ENCODE measurements at places on chromosomes 2 and 18. TPM values are rescaled to one million over a fixed set of nuclear protein-coding genes. Genes with fewer than 3 reads are reported as not detected.

DNA sequence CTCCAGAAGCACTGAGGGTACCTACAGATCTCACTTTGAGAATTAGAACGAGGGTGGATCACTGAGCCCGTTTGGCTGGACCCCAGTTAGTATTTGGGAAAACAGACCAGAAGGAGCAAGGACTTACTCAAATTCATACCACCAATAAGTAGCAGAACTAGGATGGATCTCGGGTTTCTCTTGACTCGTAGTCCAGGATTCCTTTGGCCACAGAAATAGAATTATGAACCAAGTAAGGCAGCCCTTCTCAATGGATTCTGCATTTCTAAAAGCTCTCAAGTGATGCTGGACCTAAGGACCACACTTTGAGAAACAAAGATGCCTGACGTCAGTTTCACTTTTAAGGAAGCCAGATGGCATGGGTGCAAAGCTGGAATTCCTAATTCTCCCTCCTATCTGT is 153.0 kb downstream of the KLHL29 start:
- DNase-seq, result no peak

DNA sequence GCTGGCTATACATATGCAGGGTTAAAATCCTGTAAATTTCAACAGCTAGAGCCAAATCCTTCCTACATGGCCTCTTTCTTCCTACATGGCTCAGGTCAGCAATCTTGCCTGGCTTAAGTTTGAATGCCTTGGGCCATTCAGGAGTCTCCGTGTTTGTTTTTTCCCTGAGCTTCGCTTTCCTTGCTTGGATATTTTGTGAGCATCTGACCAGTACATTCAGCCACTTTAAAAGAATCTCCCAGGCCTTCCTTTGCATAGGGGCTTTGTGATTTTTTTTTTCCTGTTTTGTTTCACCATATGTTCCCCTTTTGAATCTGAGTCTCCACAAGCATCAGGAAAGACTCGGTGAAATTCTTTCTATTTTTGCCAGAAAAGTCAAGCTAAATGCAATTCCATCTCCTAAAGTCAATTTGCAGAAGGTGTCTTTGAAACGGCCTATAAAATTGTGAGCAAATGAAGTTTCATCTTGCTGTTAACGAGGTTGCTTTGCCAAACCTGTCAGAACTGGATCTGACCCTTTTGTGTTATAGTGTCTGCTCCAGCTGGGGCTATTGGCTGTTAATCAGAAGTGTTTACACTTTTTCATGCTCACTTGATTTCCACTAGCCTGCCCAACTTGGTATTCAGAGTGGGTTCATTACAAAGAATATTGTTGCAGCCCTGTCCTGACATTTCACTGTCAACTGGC is 256.9 kb downstream of the DCC start:
- DNase-seq, result no peak

DNA sequence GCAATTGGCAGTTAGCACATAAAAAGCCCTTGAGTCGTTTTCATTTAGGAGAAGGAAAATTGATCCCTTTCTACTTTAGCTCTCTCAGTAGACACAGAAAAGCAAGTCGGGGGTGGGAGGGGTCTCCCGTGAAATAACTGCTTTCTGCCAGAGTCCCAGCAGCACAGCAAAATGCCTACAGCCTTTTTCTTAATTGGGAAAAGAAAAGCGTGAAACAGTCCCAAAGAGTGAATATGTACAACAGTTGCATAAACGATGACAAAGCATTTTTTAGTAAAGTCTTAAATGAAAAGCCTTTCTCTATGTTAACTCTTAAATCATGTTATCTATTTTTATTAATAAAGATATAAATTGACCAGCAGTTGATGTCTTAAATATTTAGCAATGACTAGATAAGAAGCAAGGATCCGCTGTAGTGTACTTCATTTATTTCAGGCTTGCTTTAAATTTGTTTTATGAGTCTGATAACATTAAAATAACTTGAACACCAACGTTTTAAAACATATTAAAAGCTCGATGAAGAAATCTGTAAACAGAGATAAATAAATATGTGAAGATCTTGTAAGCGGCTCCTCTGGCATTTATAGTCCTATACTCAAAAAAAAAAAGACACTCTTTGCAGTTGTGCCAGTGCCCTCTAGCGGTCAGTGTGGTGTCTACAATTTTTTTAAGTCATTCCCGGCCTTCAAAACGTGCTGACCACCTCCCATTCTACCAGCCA is 42.3 kb upstream of the ATIC start:
- no peak for DNase-seq

DNA sequence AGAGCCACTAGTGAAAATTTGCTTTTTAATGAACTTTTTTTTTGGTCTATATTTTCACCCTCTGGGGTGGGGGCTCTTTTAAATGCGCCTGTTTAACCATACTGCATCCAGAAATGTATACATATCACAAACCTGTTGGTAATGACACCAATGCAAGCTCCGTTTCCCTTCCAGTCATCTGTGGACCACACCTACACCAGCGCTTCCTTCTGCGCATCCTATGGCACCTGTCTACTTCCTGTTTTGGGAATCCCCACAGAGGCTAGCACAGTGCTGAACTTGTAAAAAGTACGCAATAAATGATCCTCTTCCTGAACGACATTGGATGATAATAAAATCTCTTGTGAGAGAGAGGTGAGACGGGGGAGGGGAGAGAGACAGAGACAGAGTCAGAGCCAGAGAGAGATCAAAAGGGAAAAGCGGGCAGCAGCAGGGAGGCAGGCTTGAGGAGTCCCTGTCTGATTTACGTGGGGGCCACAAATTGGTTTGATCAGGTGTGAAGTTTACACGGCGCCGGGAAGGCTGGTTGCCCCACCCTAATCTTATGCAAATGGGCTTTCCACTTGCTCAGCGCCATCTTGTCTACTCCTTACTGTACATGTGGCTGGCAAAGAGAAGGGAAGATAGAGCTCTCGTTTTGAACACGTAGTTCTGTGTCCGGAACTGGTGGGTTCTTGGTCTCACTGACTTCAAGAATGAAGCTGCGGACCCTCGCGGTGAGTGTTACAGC is 38.1 kb upstream of the SLC38A11 start:
- no peak for DNase-seq

GRCh38 chr2:29469961-29470360 is 354.7 kb downstream of the CLIP4 start:
- DNase-seq, result no peak

DNA sequence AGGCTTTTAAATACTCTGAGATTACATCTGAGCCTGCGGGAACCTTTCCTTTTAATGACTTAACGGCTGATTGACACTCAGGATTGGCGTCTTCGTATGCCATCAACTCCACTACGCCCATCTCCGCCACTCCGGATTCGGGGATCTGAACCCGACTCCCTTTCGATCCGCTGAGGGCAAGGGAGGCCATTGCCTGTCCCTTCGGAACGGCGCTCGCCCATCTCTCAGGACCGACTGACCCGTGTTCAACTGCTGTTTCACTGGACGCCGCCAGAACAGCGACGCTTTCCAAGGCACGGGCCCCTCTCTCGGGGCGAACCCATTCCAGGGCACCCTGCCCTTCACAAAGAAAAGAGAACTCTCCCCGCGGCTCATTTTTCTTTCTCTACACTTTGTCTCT is 90.4 kb downstream of the PID1 start:
- DNase-seq, result no peak

DNA sequence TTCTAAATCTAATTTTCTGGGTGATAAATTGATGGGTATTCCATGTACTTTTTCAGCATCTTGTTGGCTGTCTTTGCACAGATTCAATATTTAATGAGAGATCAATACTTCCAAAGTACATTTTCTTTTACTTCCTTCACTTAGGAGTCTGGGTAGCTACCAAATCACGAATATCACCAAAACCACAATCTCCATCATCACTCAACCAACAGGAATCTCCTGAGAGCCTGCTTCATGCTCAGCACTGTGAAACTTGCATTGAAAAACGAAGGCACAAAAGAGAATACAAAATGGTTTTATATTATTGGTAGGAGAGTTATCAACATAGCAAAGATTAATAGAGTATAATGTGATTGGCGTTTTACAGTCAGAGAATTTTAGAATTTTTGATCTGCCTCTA is 261.5 kb upstream of the DSEL start:
- DNase-seq, result no peak

GRCh38 chr18:80210312-80211083 is 36.8 kb downstream of the PARD6G start:
- DNase-seq, result no peak

- DNase-seq, result peak; percentile 48
Observed at GRCh38 chr2:8548065-8548618, 133.7 kb upstream of the ID2 start.

DNA sequence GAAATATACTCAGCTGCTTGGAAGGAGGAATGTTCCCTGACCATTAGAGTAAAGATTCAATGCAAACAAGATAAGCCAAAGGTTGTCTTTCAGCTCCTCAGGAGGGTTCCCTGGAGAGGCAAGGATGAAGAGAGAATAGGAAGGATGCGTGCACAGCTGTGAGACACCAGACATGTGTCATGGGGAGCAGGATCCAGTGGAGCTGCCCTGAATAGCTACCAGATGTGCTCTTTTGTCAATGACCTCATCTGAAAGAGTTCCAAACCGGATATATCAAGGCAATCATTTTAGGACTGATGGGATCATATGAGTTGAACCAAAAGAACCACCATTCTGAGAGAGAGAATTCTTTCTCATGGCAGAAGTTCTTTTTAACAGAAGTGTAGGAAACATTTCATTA is 490.6 kb downstream of the IRS1 start:
- no peak for DNase-seq

GRCh38 chr18:600107-600506 is 3.3 kb downstream of the CLUL1 start:
- no peak for DNase-seq

- no peak for DNase-seq
Observed at GRCh38 chr2:82317012-82317411, 2012.5 kb upstream of the LRRTM1 start.

DNA sequence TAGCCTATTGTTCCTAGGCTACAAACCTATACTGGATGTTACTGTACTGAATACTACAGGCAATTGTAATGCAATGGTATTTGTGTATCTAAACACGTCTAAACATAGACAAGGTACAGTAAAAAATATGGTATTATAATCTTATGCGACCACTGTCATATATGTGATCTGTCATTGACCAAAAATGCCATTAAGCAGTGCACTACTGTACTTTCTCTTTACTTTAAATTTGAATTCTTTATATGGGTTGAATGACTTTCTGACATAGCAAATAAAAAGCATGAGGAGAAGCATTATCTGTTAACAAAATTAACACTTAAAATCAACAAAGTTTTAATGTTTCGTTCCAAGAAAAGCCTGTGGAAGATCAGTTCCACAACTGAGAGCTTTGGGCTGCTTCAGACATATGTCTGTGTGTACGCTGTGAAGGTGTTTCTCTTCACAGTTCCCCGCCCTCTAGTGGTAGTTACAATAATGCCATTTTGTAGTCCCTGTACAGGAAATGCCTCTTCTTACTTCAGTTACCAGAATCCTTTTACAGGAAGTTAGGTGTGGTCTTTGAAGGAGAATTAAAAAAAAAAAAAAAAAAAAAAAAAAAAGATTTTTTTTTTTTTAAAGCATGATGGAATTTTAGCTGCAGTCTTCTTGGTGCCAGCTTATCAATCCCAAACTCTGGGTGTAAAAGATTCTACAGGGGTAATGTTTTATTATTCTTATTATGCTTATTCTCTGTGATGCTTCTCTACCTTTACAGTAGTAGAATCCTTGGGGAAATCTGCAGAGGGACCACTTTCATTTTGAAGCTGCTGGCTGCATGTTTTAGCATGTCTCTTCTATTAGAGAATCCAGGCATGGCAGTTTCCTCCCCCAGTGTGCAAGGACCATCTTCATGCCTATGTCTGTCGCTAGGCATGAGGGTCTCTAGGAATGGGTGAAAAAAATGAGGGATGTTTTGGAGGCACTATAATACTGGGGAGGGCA is 54.5 kb downstream of the SCN2A start:
- peak; percentile 53 for DNase-seq

DNA sequence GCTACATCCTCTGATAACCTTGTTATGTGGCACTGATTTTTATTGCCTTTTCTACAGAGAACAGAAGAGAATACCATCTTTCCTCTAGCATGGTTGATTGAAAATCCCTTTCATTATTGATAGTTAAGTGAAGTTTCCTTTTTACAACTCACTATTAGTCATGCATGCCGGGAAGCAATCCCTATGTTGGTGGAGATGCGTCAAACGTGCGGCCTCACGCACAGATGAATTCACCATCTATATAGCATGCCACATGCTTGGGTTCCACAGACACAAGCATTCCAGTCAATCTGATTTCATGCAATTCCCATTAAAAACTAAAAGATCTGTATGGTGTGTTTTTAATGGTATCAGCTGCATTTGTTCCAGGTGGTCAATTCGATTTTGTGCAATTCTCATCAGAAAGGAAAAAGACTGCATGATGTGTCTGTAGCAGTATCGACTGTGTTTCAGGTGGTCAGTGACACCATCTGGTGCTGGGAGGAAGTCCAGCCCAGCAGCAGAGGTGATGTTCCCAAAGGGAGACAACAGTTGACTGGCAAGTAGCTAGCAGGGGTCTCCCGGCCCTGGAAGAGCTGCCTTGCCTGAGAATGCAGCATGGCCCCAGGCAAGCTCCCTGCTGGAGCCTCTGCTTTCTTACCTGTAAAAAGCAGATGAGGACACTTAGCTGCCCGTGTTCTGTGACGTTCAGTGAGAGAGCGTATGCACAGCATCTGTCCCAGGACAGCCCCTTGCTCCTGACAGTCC is 151.3 kb upstream of the NCK2 start:
- DNase-seq, result no peak

GRCh38 chr2:74381751-74382150 is 1.6 kb upstream of the DCTN1 start:
- DNase-seq, result no peak

DNA sequence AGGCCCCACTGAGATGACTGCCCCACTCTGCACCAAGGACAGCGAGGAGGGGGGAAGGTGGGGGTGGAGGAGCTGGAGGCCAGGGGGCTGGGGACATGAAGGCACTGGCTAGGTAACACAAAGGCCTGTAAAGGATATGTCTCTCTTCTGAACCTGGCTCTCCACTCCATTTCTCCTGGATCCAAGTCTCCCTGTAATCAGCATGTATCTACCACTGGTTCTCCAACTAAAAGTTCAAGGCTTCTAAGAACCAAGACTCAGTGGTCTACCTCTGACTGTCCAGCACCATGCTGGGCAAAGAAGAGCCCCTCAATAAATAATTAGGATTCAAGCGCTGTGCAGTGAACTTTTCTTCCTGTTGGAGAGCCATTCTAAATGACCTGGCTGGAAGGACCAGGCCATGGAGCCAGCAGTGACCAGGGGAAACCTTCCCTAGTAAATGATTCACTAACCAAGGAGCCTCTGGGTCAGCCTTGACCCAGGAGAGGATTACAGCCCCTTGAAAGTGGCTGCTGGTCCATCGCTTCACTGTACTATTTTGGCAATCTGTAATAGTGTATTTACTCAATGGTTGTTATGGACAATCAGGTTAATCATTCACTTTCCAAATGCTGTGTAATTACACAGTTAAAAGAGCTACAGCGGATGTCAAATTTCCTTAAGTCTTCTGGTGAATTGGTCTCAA is 73.2 kb downstream of the BCL11A start:
- no peak for DNase-seq

Gene CGREF1
- 15.8 TPM for total RNA-seq

Gene CLEC4F
- not detected for total RNA-seq

Gene NEU4
- 1.1 TPM for total RNA-seq

Gene CDC42EP3
- 12.5 TPM for total RNA-seq

Gene ABHD1
- total RNA-seq, result 0.43 TPM

Gene LIMS3
- 0.57 TPM for total RNA-seq

Gene MXD1
- total RNA-seq, result 20.7 TPM

Gene TOGARAM2
- total RNA-seq, result 4.3 TPM
